ENCODE measurements at places on chromosomes 4 and X.

DNA sequence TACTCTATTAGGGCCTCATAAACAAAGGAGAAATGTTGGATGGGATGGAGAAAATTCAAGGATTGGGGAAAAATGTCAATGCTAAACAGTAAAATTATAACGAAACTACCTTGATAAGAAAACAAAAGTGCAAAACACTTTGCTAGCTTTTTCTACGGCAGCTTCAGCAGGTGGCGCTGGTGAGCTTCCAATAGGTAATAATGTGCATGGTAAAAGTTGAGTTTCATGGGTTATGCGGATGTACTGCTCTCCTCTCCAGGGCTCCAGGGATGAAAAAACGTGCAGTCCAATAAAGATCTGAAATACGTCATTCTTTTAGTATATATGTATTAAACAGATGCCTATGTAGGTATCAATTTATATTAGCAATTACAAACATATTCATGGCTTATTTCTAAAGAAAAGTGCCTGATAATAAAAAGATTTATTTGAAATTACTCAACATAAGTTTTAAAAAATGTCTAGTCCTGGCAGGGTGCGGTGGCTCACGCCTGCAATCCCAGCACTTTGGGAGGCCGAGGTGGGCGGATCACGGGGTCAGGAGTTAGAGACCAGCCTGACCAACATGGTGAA is 239.6 kb downstream of the GRXCR1 start:
- DNase-seq = peak; percentile 5

DNA sequence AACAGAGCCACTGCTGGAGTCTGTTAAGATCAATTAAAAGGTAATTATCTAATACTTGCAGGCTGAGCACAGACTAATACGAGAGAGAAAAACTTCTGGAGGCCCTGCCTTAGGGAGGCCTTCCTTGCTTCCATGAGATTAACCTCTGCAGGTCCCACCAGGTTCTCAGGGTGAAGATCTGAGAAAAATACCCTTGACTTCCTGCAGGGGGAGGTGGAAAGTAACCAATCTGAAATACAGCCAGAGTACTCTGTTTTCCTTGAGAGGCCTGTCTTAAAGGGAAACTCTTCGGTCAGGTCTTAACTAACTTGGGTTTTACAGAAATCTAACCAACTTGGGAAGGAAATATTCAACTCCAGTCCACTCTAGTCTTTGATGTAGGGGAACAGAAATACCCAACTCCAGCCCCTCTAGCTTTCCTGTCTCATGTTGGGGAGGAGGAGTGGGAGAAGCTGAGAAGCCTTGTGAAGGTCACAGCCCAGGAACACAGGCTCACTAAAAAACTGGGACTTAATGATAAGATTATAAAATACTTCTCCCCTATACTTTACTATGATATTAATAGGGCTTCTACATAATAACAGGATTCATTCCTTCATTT is 77.1 kb downstream of the TBCK start:
- peak; percentile 6 for DNase-seq

GRCh38 chr4:155522201-155522600 is 144.4 kb upstream of the GUCY1A1 start:
- no peak for DNase-seq

DNA sequence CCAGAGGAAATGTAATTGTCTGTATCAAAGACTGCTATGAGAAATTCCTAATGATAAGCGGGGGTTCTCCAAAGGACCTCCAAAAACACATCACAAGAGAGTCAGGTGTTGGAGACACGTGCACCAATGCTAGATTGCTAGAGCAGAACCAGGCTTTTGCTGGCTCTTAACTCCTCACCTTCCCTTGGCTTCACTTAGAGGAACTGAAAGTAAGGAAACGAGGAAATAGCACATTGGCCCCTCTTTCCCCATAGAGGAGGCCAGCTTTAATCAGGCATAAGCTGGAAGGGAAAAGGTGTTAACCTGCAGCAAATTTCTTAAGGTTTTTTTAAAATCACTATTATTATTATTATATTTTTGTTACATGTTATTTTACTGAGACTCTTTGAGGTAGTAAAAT is 13.6 kb downstream of the OTC start:
- no peak for DNase-seq

DNA sequence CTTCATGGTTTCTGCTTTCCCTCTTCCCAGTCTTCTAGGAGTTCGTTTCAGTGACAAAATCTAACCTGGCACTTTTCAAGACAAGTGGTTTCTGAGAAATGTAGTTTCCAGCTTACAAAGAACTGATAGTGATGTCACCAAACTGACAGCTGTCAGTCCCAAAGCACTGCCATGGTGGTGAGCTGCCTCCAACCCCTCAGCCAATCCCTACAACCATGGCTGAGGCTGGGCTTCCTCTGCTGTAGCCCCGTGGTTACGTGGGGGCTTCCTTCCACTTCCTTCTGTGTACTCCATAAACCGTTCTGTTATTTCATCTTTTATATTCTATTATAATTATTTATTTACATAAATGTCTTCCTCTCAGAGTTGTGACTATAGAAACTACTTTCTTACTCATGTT is 198.6 kb upstream of the AGA start:
- no peak for DNase-seq

GRCh38 chrX:153423652-153424051 is 12.4 kb downstream of the ZFP92 start:
- no peak for DNase-seq

GRCh38 chr4:2963966-2964471 is 648 bp downstream of the GRK4 start:
- no peak for DNase-seq

- DNase-seq = no peak
Measured at GRCh38 chr4:98786866-98787265, 128.5 kb upstream of the TSPAN5 start.

All from NCI-H526 treated with DMSO at 0.1 percent for 48 hours (cell line).